ENCODE measurements at places on chromosomes 3 and 15.

GRCh38 chr3:183375787-183376186, 52.6 kb downstream of the MCF2L2 start:
- no peak for DNase-seq

DNA sequence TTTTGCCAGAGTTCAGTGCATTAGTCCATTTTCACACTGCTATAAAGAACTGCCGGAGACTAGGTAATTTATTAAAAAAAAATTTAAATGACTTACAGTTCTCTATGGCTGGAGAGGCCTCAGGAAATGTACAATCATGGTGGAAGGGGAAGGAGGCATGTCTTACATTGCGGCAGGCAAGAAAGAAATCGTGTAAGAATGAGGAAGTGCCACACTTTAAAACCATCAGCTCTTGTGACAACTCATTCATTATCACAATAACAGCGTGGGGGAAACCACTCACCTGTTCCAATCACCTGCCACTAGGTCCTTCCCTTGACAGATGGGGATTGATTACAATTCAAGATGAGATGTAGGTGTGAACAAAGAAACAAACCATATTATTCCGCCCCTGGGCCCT, 1361.4 kb downstream of the NSUN3 start:
- no peak for DNase-seq

DNA sequence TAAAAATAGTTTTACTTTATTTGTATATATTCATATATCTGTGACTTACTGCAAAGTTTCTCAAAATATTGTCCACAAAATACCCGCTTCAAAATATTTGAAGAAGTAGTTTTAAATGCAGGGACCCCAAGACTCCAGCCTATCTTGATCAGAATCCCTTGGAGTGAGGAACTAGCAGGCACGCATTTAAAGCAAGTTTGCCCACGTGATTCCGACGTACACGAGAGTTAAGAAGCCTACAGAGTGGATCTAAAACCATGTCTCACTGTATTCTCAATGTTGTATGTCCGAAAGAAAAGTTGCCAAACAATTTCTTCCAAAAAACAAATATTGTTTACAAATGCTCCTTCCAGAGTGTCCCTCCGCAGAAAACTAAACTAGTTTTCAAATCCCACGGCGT, 1.7 kb downstream of the GABRB3 start:
- DNase-seq = no peak

GRCh38 chr3:118102737-118103136, 931.9 kb downstream of the IGSF11 start:
- DNase-seq = no peak

DNA sequence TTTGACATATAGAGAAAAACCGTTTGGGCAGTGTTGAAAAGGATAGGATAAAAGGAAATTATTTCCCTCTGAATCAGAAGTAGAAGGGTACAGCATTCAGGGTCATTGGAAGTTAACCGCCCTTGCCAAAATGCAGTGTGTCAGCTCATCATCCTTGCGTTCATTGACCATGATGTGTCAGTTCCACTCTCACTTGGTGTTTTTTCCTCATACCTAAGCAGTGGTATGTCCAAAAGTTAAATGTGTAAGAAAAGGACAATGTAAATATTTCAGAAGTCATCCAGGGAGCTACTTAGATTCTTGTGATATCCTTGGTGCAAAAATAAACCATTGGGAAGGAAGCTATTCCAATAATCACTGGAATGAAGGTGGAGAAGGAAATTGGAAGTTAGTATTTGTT, 50.7 kb downstream of the MAP6D1 start:
- DNase-seq = no peak

GRCh38 chr3:21562243-21562642, 188.8 kb downstream of the ZNF385D start:
- no peak for DNase-seq

DNA sequence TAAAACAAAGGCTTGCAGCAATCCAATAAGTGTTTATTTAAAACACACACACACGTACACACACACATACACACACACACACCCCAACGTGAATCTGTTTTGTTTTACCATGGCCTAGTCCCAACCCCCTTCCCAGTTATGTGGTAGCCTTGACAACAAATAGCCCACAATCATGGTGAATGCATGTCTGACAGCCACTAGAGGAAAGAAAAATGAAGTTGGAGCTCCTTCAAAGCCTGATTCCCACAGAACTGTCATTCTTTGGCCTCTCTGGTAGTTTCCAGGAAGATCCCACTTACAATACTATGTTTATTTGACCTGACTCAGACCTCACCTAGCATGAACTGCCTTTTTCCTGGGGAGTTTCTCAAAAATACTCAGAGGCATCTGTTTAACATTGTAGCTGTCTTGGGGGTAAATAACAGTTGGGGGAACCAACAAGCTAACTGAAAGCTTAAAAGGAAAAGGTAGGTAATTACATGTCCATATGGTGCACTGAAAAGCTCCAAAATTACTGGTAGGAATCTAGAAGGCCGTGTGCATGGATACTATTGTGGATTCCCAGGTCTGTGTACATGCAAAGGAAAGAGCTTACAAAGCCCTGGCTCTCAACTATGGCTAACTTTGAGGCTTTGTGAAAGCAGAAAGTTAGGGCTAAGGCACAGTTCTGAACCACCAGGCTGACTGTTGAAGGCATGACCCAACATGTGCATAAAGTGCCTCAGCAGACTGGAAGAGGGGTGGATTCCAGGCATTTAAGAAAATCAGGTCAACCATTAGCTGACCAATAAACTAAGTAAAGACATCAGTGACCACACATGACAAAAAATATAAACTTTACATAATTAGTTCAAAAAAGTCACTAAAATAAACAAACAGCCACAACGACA, 65.3 kb downstream of the FAIM start:
- no peak for DNase-seq

GRCh38 chr15:78168608-78169007, 19.4 kb downstream of the IDH3A start:
- no peak for DNase-seq

DNA sequence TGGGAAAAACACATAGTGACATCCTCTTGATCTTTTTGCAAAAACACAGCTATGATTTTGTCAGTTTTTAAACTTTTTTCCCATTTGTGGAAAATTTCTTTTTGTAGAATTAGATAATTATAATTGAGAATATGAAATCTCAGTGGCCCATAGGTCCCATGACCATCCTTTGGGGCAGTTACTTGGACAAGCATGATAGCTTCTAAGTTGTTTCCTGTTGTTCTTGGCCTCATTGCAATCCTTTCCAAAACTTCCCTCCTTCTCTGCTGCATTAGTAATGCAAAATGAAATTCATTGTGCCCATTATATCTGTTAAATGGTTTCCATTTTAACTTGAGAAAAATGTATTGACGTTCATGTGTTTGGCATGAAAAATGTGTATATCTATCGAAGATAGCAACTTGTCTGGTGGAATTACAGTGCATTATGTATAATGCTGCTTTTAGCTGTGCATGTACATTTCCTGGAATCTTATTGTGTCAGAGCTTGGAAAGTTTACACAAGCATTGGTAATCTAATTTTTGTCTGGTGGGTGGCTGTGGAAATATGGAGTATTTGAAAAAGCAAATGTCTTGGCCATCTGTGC, 70.0 kb downstream of the MDFIC2 start:
- no peak for DNase-seq

DNA sequence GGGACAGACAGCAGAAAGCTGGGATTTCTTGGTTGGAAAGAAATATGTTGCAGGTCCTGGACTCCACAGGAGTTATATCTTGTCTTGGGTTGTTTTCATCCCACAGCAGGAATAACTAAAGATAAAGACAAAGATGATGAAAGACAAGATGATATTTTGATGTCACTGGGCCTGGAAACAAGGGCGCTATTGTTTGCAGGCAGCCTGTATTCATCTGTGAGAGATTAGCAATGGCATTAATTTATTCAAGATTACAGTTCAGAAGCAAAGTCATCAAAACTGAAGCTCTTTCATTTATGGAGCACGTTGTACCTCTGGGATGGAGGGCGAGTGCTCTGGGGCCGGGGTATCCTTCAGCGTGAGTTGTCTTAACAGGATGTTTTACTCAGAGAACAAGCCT, 213.8 kb downstream of the LRTM1 start:
- DNase-seq = no peak

- DNase-seq = no peak
Observed at GRCh38 chr3:41991437-41991836, 29.5 kb upstream of the ULK4 start.

DNA sequence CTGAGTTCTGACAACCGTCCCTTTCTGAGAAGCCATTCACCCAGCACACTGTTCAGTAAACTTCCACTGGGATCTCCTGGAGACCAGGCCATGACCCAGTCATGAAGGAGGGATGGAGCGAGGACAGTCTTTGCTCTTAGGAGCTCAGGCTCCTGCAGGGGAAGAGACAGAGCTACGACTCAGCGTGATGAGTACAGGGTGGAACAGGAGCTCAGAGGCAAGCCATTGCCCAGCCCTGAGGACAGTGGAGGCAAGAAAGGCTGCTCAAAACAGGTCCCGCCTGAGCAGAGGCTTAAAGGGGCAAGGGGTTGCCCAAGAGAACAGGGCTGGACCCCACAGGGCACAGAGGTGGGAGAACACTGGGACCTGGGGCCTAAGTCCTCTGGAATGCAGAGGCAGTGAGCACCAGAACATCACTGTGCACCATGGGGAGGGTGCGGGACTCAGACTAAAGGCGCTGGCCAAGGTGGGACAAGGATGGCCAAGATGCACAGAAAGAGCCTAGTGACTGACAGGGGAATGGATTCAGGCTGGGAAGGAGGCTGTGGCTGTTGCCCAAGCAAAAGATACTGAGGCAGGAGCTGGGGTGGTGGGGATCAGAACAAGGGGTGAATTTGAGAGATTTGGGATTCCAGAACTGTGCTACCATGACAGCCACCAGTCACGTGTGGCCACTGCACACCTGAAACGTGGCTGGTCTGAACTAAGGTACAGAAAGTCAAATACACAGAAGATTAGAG, 25.8 kb downstream of the TMEM43 start:
- DNase-seq = no peak

DNA sequence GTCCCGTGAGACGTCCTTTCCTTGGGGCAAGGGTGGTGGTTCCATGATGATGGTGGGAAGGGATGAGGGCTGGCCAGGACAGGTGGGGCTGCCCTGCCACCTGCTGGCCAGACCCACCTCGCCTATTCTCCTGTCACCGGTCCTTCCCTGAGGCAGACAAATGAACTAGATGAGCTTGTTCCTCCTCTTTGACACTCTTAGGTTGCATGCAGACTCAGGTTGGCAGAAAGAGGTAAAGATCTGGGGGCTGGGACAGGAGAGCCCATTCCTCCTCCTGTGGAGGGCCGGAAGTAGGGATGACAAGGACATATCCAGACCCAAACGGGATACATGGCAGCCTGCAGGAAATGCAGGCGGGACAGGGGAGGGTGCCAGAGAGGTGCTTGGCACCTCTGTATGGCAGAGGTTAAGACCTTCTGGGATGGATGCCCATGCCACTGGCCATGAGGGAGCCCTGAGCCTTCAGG, 38.6 kb downstream of the ACSBG1 start:
- DNase-seq = no peak

DNA sequence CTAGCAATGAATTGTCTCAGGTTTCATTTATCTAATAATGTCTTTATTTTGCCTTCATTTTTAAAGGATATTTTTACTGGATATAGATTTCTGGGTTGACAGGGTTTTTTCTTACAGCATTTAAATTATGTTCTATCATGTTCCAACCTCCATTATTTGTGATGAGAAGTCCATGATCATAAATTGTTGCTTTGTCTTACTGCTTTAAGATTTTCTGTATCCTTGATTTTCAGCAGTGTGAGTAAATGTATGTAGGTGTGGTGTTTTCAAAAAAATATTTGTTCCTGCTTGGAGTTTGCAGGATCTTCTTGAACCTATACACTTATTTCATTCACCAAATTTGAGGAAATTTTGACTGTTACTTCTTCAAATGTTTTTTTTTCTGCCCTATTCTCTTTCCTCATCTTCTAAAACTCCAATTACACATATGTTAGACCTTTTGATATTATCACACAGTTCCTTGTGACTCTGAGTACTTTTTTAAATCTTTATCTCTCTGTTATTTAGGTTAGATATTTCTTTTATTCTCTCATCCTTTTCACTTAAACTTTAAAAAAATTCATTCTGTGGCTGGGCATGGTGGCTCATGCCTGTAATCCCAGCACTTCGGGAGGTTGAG, 43.7 kb upstream of the SELENOK start:
- no peak for DNase-seq

DNA sequence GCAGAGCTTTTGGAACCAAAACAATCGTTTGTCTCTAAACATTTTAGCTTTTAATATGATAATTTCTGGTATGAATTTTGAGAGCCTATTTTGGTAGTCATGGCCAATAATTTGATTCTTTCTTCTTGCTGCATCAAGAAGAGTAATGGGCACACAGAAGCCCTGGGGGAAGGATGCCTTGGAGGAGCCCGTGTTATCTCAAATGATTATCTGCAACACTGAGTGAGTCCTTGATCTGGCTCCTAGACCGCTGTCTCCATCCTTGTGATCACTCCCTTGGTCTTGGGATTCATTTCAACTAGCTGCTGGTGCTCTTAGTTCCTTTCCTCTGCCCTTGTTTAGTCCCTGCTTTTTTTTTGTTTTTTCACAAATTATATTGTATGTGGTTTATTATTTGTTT, 77.9 kb upstream of the CCNL1 start:
- no peak for DNase-seq

- DNase-seq = no peak
Observed at GRCh38 chr3:46462111-46462510, 2.6 kb downstream of the LTF start.

DNA sequence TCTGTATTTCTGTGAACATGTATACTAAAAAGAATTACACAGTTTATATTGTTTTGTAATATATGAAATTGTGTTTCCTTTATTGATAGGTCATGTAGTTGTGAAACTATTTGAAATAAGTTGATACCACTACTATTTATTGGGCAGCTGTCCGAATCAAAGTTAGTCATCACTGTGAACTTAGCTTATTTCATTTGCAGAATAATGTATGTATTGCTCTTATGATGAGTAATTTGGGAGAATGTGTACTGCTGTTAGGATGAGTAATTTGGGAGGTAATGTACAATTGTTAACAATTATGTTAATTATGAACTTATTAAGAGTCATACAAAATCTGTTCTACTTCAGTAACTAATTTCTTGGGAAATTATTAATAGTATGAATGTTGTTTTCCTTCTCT, 22.2 kb downstream of the FXR1 start:
- DNase-seq = no peak

- DNase-seq = no peak
Observed at GRCh38 chr3:69880069-69880640, 119.4 kb upstream of the SAMMSON start.

- DNase-seq = no peak
Observed at GRCh38 chr3:52830535-52831258, at the start of gene ITIH4. ITIH4 (minus strand) TSS chr3:52830672; CDS start chr3:52830642, 30 bp downstream.
